ENCODE measurements at places on chromosomes 5 and 9.

DNA sequence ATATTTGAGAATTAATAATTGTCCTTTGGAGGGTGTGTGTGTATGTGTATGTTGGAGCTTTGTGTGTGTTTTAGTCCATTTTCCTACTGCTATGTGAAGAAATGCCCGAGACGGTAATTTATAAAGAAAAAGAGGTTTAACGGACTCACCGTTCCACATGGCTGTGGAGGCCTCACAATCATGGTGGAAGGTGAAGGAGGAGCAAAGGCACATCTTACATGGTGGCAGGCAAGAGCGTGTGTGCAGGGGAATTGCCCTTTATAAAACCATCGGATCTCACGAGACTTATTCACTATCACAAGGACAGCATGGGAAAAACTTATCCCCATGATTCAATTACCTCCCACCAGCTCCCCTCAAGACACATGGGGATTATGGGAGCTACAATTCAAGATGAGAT is 44.1 kb downstream of the TMC1 start:
- H3K27me3 ChIP-seq, result no peaks in the 10 kb centered on the region
- no peak overlapping the region for H3K27ac ChIP-seq
- no peak for DNase-seq
- no peaks in the 10 kb centered on the region for H3K4me1 ChIP-seq
- H3K36me3 ChIP-seq, result peaks cover 6% of the 10 kb centered on the region

- H3K27me3 ChIP-seq, result no peaks in the 10 kb centered on the region
- no peak overlapping the region for H3K4me3 ChIP-seq
- DNase-seq, result no peak
Observed at GRCh38 chr9:123863164-123863855, 66.6 kb downstream of the DENND1A start.

DNA sequence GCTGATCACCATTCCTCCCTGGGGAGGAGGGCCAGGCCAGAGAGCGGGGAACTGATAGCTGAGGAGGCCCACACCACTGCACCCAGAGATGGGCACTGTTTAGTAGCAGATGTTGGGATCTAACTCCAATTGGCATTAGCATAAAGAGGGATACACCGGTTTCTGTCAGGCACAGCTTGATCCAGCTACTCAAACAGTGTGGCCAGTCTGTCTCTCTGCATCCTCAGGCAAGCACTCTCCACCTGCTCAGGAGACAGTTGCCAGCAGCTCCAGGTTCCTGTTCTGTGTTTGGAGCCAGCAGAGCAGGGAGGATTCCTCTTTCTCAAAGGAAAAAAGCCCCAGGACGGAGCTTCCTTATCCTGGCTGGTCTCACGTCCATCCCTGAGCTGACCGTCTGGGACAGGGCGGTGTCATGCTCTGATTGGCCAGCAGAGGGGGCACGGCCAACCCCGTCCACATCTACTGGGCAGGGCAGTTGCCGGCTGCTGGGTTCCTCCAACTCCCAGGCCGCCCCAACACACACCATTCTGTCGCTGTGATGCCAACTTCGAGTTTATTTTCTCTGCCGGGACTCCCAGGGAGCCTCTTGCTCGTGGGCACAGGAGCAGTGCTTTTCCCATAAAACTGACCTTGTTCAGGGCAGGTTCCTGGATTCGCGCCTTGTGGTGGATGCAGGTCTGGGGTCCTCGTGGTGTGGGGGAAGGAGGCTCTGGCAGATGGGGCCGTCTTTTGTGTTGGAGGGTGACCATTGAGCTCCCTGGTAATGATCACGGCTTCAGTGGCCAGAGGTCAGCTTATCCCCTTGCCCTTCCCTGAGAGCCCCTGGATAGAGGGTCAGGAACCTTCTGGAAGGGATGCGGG is 47.9 kb downstream of the COL5A1 start:
- peaks cover 11% of the 10 kb centered on the region for H3K4me1 ChIP-seq
- H3K36me3 ChIP-seq, result no peaks in the 10 kb centered on the region
- no peak for DNase-seq

GRCh38 chr9:133264235-133264764 is 10.7 kb downstream of the ABO start:
- no peak overlapping the region for H3K27ac ChIP-seq
- H3K4me1 ChIP-seq, result no peaks in the 10 kb centered on the region
- H3K27me3 ChIP-seq, result peaks cover 17% of the 10 kb centered on the region
- DNase-seq, result no peak
- H3K4me3 ChIP-seq, result no peak overlapping the region

- DNase-seq, result no peak
- H3K4me1 ChIP-seq, result no peaks in the 10 kb centered on the region
- no peak overlapping the region for H3K4me3 ChIP-seq
- H3K36me3 ChIP-seq, result no peaks in the 10 kb centered on the region
- H3K27ac ChIP-seq, result no peak overlapping the region
- H3K27me3 ChIP-seq, result peaks cover 3% of the 10 kb centered on the region
Observed at GRCh38 chr5:119578937-119579336, 50.4 kb upstream of the FAM170A start.

DNA sequence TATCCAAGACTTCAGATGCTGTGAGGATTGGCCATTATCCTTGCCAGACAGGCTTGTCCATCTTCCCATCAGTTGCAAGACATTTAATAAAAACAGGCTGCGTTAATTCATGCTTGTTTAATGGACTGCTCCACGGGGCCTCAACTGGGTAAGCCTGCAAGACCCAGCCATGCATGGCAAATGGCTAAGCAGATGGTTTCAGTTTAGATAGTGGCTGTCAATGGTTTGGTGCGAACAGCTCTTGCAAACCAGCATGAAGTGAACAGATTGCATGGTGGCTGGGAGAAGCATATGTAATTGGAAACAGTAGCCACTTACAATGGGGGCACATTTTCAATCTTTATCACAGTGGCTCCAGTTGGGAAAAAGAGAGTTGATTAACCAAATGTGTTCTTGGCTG is 628.2 kb upstream of the KLF4 start:
- H3K27ac ChIP-seq, result no peak overlapping the region
- H3K4me1 ChIP-seq, result no peaks in the 10 kb centered on the region
- no peaks in the 10 kb centered on the region for H3K36me3 ChIP-seq
- peaks cover 2% of the 10 kb centered on the region for H3K27me3 ChIP-seq
- no peak overlapping the region for H3K4me3 ChIP-seq
- DNase-seq, result no peak

GRCh38 chr9:113775749-113776148 is 100.4 kb upstream of the ZNF618 start:
- H3K36me3 ChIP-seq, result no peaks in the 10 kb centered on the region
- H3K4me1 ChIP-seq, result no peaks in the 10 kb centered on the region
- no peak overlapping the region for H3K4me3 ChIP-seq
- DNase-seq, result no peak

GRCh38 chr5:1517838-1518237 is 5.9 kb downstream of the LPCAT1 start:
- H3K4me1 ChIP-seq, result peaks cover 75% of the 10 kb centered on the region
- H3K27ac ChIP-seq, result no peak overlapping the region
- no peaks in the 10 kb centered on the region for H3K27me3 ChIP-seq

DNA sequence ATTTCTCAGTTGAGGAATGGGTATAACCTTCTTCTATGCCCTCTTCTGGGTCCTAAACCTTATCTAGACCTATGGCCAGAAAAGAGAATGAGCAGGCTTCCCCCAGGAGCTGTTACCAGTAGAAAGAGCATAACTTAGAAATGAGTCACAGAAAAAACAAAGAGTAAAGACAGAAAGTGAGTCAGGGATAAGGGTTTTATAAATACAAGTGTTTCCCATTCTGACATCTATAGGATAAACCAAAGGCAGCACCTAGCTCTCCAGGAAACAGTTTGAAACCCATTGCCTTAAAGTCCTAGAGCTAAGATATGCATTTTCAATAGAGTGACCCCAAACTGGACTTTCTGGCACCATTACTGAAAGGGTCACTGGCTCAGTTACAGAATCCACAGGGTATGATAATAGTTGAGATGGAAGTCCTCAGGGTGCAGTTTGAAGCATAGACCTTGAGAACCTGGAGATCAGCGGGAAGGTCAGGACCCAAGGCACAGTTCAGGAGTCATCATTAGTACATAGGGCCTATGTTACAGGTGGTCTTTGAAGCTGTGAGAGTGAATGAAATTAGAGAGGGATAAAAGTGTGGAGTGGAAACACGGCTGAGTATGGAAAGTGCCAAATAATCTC is 42.7 kb upstream of the LIFR start:
- H3K27ac ChIP-seq, result no peak overlapping the region
- peaks cover 29% of the 10 kb centered on the region for H3K27me3 ChIP-seq
- DNase-seq, result no peak
- no peak overlapping the region for H3K4me3 ChIP-seq
- H3K4me1 ChIP-seq, result no peaks in the 10 kb centered on the region

DNA sequence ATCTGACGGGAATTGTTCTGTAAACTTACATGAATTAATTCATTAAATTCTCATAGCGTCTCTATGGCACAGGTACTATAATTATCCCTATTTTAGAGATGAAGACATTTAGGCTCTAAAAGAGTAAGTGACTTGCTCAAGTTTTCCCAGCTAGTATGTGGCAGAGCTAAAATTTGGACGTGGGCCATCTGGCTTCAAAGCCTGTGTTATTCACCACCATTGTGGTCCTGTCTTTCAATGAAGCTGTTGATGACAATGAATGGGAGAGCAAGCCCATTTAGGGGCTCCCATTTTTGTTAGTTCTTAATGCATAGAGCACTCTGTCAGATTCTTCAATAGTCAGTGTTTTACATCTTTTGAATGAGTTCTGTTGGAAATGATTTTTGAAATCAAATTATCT is 236.0 kb upstream of the CD180 start:
- no peaks in the 10 kb centered on the region for H3K4me1 ChIP-seq
- H3K36me3 ChIP-seq, result no peaks in the 10 kb centered on the region
- DNase-seq, result no peak
- H3K4me3 ChIP-seq, result no peak overlapping the region
- no peak overlapping the region for H3K27ac ChIP-seq
- no peaks in the 10 kb centered on the region for H3K27me3 ChIP-seq

- H3K27me3 ChIP-seq, result no peaks in the 10 kb centered on the region
- H3K27ac ChIP-seq, result no peak overlapping the region
- no peak overlapping the region for H3K4me3 ChIP-seq
- H3K4me1 ChIP-seq, result no peaks in the 10 kb centered on the region
- peaks cover 24% of the 10 kb centered on the region for H3K36me3 ChIP-seq
Observed at GRCh38 chr9:15622318-15622971, 69.6 kb downstream of the CCDC171 start.

GRCh38 chr5:137794863-137795262 is 40.7 kb upstream of the HNRNPA0 start:
- DNase-seq, result no peak
- no peaks in the 10 kb centered on the region for H3K4me1 ChIP-seq
- no peaks in the 10 kb centered on the region for H3K36me3 ChIP-seq
- H3K27me3 ChIP-seq, result no peaks in the 10 kb centered on the region
- H3K27ac ChIP-seq, result no peak overlapping the region

Measured in naive thymus-derived CD8-positive, alpha-beta T cell (primary cell).